Left forelimb (tissue), 1 donor: ENCODE measurements at places on chromosomes 1 and 21.

GRCh38 chr1:21439345-21439720 is 604 bp upstream of the NBPF3 start:
- DNase-seq, result no peak

DNA sequence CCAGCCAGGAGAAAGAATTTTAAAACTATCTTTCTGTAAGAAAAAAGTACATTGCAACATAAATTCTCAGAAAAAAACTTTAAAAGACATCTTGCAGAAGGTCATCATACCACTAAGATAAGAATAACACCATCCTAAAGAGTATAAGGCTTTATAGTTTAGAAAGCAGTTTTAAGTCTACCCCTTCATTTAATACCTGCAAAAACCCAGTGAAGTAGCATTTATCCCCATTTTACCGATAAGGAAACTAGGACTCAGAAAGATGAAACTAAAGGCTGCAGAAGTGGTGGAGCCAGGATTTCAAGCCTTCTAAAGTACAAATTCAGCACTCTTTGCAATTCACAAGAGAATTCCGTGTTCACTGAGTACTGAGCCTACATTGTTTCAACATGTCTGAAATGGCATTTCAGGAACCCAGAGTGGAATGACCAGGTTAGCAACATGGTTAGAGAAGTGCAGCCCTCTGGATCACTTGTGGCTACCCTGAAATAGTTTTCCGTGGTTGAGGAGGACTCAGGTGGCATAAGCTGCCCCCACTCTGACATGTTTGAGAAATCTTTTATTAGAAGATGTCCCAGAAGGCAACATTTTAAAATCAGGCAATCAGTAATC is 6.7 kb downstream of the MYCL start:
- no peak for DNase-seq

GRCh38 chr1:2861988-2862813 is 60.7 kb upstream of the TTC34 start:
- DNase-seq, result no peak

DNA sequence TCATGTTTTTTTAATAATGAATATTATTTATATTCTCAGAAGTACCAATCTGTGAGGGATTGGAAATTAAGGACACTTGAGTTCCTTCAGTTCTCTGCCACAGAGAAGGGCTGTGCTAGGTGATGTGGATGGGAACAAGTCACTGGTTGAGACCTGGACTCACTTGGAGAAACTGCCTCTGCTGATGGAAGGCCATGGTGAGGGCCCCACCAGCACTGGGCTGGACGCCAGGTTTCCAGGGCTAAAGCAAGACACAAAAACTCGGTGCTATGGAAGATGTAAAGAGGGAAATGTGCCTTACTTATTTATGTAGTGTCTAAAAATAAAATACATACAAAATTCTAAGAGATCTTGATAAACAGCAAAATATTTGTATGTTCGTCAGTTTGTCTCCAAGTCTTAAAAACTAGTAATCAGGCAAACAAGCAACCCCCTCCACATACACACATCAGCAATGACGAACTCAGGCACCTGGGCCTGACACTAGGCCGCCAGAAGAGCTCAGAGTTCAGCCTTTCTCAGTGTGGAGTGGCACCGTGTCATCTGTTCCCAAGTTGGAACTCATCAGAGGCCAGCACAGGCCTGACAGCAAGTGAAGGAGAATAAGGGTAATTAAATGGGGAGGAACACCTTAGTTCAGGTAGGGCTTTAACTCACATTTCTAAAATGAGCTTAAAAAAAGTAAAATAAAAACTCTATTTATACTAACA is 19.6 kb downstream of the SIPA1L2 start:
- no peak for DNase-seq

GRCh38 chr1:22349362-22350043 is 102.1 kb upstream of the ZBTB40 start:
- DNase-seq, result no peak

- DNase-seq, result no peak
These were observed 127.2 kb downstream of the IGSF21 start for GRCh38 chr1:18234790-18235242.

GRCh38 chr1:15668089-15668754 is 15.9 kb upstream of the PLEKHM2 start:
- DNase-seq, result no peak

DNA sequence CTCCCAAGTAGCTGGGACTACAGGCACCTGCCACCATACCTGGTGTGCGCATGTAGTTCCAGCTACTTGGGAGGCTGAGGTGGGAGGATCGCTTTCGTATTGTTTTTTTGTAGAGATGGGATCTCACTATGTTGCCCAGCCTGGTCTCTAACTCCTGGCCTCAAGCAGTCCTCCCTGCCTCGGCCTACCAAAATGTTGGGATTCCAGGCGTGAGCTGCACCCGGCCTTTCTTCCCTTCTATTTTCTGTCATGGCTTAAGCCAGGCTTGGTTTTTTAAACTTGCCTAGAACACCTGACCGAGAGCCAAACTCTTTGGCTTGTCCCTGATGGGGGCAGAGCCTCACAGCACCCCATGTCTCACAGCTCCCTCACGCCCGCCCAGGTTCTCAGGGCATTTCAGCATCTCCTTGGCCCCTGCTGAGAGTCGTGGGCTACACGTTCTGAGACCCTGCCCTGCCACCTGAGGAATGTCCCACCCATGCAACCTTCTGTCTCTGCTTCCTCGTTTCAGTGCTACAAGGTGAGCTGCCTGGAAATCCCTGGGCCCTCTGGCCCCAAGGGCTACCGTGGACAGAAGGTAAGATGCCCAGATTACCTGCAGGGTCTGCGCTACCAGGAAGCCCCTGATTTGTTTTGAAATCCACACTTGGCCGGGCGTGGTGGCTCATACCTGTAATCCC is 15.7 kb downstream of the COL6A2 start:
- DNase-seq, result peak; percentile 53

DNA sequence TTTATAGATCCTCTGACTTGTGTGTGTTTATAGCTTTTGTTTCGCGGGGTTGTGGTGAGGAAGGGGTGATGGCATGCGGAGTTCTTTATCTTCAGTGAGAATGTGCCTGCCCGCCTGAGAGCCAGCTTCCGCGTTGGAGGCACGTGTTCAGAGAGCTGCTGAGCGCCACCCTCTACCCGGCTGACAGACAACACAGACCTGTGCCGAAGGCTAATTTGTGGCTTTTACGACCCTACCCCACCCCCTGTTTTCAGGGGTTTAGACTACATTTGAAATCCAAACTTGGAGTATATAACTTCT is 14.4 kb upstream of the CD101 start:
- DNase-seq, result no peak

DNA sequence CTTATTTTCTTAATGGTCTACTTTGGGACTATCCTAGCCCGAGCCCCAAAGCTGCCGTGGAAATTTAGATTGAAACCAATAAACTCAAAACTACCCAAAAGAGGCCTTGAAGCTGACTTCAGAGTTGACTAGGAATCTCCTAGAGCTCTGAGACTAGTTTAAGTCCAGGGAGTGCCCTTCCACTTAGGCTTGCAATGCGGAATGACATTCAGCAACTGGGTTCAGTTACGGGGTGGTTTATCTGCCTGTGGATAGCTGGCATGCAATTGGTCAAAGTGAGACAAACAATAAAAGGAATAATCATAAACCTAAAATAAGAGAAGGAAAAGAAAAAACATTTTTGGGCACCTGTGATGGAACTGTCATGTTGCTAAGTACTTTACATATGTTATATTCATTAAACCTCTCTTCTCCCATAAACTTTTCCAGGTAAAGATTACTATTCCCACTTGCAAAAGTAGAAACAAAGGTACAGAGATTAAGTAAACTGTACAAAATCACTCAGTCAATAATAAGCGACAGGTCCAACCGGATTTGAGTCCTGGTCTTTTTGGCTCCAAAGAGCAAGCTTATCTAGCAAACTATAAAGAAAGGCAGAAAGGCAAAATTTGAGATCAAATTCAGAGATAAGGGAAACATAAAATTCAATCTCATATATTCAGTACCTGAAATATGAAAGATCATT is 56.5 kb downstream of the GPATCH2 start:
- DNase-seq, result no peak

DNA sequence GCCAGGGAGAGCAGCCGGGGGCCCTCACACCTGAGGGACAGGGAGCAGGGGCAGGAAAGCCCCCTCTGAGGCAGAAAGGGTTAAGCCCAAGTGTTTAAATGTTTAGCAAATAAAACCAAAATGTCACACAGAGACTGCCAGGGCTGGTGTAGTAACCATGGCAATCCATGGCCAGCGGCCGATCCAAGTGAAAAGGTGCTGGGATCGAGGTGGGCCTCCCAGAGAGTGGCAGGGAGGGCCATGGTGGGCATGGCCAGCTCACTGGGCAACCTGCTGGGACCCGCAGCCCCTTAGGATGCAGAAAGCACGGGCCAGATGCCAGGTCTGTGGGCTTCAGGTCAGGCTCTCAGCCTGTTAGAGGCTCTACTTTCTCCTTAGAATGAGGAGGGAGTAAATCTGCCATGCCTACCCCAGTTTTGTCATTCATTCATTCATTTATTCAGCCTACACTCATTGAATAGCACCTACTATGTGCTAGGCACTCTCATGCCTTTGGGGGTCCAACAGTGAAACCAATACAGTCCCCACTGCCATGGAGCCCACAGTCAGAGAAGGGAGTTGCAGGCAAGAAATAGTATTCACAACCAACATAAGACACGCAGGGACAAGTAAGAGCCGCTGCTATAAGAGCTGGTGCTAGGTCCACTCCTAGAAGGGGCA is 56.1 kb downstream of the KCNN3 start:
- no peak for DNase-seq

GRCh38 chr1:25804244-25804963 is 4.4 kb downstream of the SELENON start:
- no peak for DNase-seq

- DNase-seq, result no peak
These were observed 14.3 kb downstream of the PDZK1 start for GRCh38 chr1:145692785-145693443.

- DNase-seq, result no peak
These were observed 13.5 kb downstream of the TOR3A start for GRCh38 chr1:179095377-179095776.

GRCh38 chr1:86823821-86824500 is 90.0 kb downstream of the SELENOF start:
- no peak for DNase-seq
